ENCODE measurements at places on chromosomes 13 and 19.

DNA sequence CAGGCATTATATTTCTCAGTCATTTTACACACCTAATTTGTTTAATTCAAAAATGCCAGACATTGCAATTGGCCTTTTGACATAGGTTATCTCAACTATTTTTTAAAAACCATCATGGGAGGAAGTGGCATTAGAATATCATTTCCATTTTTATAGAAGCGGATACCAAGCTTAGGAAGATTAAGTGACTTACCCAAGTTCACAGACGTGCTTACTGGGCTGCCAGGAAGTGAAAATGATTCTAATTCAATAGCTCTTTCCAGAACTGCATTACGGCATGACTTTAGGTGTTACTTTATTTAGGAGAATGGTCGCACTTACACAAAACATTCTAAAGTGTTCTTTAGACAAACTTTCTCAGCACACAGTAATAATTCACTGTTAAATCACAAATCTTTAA lies 231.9 kb downstream of the KLF12 start:
- DNase-seq = no peak

GRCh38 chr19:13095393-13095784 lies 7.3 kb downstream of the LYL1 start:
- no peak for DNase-seq

GRCh38 chr13:85520445-85520844 lies 278.8 kb downstream of the SLITRK6 start:
- no peak for DNase-seq

DNA sequence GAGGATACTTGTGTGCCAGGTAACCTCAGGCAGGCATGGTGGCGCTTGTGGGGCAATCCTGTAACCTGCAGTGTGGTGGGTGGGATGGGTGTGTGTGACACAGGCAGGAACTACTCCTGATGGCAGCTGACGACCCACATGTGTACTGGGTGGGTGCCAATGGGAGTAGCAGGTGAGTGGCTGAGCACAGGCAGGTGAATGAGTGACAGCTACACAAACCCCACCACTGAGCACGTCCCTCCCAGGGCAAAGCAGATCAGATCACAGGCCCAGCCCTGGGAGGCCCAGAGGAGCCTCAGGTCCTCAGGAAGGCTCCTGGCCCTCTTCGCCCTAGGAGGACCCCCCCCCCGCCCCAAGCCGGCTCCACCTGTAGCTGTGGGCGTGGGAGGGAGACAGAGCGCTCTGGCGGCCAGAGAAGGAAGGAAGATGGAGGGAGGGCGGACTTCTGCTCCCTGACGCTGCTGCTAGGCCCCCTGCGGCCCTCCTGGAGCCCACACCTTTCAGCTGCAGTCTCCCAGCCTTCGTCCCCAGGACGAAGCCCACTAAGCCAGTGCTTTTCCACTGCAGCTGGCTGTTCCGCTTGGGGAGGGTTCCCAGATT lies 1.3 kb upstream of the ZNF181 start:
- no peak for DNase-seq

- DNase-seq = peak; percentile 82
These were observed 6.0 kb downstream of the AP1M2 start for GRCh38 chr19:10580979-10581631.

- DNase-seq = peak; percentile 36
These were observed at the start of gene ZNF528 for GRCh38 chr19:52397310-52398080. Gene ZNF528 (plus strand): TSS chr19:52397849. CDS start chr19:52402014, 4,165 bp downstream.

- DNase-seq = no peak
These were observed 14.6 kb downstream of the RAB3D start for GRCh38 chr19:11324748-11325389.

- no peak for DNase-seq
These were observed 1.4 kb downstream of the SIAH3 start for GRCh38 chr13:45850027-45850613.

- no peak for DNase-seq
These were observed 2602.5 kb downstream of the PCDH9 start for GRCh38 chr13:64627654-64628053.

DNA sequence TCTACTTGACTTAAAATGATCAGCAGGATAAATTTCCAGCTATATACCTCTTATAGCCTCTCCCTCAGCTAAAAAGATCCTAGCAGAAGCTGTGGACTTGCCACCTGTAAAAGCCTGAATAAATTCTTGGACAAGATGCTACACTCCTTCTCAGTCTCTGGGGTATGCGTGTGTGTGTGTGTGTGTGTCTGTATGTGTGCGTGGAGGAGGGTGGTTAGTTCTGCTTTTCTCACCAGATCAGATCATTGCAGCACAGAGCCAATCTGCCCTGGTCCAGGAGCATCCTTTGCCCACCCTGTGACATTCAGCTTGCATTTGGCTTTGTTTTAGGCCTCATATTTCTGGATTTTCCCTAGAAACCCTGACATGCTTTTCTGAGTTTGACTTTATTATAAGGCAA lies 438.3 kb downstream of the RFC3 start:
- no peak for DNase-seq

DNA sequence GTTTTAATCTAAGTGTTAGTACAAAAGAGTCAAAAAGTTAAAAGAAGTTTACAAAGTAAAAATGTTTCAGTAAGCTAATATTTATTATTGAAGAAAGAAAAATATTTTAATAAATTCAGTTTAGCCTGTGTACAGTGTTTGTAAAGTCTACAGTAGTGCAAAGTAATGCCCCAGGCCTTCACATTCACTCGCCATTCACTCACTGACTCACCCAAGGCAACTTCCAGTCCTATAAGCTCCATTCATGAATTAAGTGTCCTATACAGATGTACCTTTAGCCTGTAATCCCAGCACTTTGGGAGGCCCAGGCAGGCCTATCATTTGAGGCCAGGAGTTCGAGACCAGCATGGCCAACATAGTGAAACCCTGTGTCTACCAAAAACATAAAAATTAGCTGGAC lies 24.1 kb upstream of the AKAP11 start:
- no peak for DNase-seq

GRCh38 chr13:29315847-29316246 lies 279.6 kb downstream of the SLC7A1 start:
- DNase-seq = no peak

- DNase-seq = no peak
These were observed 4.2 kb downstream of the POU4F1 start for GRCh38 chr13:78598966-78599644.

DNA sequence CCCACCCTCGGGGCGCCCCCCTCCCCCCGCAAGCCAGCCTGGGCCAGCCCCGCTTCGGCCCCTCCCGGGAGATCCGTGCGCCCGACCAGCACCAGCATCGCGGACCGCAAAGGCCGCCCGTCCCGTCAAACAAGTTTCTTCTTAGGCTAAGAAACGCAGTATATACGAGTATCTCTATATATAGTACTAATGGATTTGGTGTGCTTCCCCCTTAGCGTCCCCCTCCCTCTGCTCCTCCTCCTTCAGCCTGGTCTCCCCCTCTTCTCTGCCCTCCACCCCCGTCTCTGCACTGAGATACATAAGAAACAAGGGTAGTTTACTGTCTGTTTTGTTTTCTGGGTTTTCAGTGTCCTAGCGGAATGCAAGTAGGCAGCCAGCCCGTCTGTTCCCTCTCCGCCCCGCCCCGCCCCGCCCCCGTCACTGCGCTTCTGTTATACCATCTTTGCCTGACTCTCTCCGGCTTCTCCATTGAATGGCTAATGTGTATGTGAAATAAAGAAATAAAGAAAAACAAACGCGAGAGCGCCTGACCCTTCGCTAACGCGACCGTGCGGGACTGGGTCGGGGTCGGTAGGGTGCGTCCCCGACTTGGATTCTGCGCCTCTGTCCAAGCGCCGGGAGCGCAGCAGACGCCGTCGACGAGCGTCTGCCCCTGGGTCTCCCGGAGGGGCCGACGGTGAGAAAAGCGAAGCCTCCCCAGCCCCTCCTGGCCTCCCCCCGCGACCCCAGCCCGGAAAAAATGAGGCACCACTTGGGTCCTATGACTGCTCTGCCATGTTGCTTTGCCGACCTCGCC lies 4.2 kb downstream of the LYL1 start:
- no peak for DNase-seq

DNA sequence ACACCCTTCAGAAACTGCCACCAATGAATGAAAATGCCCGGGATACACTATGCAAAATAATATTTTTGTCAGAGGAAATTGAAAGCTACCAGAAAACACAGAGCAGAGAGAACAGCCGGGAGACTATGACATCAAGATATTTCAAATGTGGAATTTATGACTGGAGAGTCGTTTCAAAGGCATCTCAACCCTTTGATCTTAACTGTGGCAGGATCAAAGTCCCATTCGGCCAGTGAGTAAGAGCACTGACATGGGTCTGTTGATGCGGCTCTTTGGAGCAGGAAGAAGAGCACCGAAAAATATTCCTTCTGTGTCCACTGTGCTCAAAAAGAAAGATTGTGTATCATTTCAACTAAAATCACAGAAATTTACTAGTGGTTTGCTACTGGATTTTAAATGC lies 201.9 kb downstream of the RFC3 start:
- no peak for DNase-seq

DNA sequence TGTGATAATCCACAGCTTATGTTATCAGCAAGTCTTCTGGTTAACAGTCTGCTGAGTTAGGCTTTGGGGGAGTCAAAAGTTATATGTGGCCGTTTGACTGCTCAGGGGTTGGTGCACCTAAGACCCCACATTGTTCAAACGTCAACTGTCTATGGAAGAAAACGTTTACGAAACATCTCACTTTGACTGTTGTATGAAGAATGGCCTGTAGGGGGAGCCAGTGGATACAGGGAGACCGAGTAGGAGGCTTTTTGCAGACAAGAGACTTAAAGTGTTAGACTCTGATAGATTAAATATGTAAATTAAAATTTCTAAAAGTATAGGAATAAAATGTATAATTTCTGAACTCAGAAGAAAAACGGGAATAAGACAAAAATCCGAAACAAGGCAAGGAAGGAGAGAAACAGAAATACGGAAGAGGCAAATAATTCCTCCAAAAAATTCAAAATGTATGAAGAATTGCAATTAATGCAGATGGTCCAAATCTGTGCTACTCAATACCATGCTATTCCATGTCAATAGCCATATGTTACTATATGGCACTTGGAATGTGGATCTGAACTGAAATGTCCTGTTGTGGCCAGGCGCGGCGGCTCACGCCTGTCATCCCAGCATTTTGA lies 37.8 kb downstream of the TNFSF14 start:
- DNase-seq = peak; percentile 60

- DNase-seq = no peak
These were observed 287.1 kb upstream of the SLITRK5 start for GRCh38 chr13:87384099-87384498.

DNA sequence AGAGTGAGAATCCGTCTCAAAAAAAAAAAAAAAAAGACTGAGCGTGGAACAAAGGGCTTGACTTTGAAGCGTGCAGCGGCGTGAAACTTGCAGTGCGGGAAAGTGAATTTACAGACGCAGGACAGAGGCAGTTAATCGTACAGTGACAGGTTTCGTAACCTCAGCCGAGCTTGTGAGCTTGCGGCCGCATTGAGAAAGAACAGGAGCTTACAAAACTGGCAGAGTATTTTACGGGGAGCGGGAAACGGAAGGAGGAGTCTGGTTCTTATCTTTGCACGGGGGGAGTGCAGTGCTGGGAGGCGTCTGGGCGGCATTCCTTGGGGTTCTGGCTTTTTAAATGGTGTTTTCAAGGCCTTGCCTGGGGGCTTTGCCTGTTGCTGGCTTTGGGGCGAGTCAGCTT lies 6.0 kb upstream of the BSG start:
- DNase-seq = no peak
